CD4-positive, alpha-beta memory T cell (primary cell): ENCODE measurements at places on chromosomes 12 and 14.

- DNase-seq = no peak
These were observed 2.4 kb upstream of the CSRNP2 start for GRCh38 chr12:51085757-51086156.

GRCh38 chr12:85659754-85660530 lies 176.3 kb downstream of the RASSF9 start:
- DNase-seq = no peak

GRCh38 chr12:109961201-109961600 lies 35.0 kb downstream of the GIT2 start:
- DNase-seq = no peak

DNA sequence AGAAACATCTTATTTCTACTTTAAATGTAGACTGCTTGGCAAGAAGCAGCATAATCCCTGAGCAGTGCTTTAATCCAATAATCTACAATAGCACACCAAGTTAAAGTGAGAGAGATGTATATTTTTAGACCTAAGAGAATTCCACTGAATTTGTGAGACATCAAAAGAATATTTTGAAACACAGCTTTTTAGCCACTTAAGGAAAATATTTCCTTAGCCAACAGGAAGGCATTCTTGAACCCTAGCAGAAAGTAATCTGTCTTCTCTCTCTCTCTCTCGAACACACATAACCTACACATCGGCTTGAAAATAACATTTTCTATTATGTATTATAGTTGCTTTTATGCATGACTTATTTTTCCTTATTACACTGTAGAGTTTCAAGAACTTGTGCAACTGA lies 34.0 kb downstream of the KITLG start:
- no peak for DNase-seq

GRCh38 chr14:78484028-78484427 lies 313.9 kb downstream of the NRXN3 start:
- DNase-seq = no peak

DNA sequence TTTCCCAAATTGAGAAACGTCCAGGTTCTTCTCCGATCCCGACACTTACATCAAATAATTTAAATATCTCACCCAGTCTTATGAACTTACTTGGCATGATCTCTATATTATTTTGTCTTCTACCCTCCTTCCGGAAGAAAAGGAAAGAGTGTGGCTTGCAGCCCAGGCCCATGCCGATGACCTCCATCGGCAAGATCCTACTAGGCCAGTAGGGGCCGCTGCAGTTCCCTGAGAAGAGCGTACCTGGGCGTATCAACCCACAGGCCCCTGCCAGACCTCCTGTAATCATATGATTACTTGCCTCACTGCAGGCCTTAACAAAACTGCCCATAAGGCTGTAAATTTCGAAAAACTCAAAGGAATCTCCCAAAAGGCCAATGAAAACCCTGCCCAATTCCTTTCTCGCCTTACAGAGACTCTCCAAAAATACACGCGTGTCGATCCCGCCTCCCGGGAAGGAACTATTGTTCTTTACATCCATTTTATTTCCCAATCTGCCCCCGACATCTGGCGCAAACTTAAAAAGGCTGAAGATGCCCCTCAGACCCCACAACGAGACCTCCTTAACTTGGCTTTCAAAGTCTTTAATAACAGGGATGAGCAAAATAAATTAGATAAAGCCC lies 69.6 kb downstream of the MOK start:
- peak; percentile 62 for DNase-seq

DNA sequence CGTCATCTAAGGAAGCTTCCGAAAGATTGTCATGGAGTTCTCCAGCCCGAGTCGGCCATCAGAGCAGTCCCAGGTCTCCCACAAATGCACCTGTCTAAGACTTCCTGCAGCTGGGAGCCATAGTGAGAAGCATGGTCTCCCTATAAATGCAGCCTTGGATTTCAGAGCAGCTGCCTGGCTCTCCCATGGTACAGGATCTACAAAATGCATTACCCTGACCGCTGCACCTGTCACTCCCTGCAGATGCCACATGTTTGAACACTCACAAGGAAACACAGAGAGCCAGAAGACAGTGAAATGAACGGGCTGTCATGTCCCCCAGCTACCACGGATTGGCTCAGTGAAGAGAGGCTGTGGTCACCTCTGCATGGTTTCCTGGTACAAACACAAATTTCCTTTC lies 702.7 kb downstream of the MED13L start:
- no peak for DNase-seq

GRCh38 chr12:12474931-12475795 lies 87.5 kb downstream of the DUSP16 start:
- peak; percentile 76 for DNase-seq

DNA sequence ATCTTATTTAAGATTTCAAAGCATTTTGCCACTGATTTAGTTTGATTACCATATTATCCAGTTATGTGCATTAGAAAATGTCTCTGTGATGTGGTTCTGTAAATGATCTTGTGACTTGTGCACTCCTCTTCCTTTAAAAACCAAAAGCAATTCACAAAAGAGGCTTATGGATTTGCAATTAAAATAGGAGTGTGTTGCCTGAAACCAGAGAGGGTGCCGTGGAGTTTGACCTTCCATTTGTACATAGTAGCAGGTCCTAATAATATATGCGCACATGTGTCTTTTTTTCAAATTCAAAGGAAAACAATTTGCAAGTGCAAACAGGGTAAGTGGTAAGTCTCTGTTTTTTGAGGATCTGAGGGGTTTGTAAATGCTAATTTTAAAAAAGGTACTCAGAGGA lies 470.9 kb downstream of the VRK1 start:
- no peak for DNase-seq

DNA sequence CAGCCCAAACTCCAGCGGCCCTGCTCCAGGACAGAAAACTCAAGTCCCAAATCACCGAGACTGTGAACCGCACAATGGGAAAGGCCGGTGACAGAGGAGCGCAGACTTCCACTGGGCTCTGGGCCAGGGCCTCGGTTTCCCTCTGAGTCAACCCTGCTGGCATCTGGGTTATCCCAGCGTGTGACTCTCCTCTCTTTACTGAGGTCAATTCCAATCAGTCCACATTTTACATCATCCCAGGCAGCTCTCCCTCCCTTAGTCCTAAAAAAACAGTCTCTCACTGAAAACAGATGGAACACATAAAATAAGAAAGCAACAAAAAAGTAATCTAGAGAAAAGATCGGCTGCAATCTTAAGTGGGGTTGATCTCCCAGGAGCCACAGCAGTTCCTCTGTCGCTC lies 36.9 kb downstream of the ITPK1 start:
- no peak for DNase-seq

DNA sequence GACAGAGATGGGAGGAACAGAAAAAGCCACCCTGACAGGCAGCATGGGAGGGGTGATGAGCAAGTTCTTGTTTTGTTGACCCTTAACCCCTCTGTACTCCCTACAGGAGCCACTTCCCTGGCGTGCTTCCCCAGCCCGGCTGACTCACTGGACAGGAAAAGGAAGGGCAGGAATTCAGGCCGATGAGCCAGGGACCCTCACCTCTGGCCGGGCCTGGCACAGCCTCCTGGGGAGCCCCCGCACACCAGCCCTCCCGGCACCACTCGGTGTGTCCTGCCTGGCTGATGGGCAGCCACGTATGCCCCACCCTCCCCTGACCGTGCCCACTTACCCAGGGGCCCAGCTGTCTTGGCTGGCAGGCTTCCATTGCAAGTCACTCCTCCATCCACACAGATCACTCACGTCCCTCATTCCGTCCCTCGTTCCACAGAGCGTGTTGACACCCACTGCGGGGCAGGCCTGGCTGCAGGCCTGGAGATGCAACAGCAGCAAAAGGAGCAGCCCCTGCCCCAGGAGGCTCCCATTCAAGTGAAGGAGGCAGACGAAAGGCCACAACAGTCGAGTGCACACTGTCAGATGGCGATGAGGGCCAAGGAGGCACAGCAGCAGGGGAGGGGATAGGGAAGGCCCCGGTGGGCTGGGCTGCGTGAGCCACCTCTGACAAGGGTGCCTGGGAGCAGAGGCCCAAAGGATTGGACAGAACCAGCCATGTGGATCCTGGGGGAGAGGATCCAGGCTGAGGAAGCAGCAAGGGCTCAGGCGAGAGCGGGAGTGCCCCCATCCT lies 19.7 kb upstream of the CD9 start:
- DNase-seq = no peak

DNA sequence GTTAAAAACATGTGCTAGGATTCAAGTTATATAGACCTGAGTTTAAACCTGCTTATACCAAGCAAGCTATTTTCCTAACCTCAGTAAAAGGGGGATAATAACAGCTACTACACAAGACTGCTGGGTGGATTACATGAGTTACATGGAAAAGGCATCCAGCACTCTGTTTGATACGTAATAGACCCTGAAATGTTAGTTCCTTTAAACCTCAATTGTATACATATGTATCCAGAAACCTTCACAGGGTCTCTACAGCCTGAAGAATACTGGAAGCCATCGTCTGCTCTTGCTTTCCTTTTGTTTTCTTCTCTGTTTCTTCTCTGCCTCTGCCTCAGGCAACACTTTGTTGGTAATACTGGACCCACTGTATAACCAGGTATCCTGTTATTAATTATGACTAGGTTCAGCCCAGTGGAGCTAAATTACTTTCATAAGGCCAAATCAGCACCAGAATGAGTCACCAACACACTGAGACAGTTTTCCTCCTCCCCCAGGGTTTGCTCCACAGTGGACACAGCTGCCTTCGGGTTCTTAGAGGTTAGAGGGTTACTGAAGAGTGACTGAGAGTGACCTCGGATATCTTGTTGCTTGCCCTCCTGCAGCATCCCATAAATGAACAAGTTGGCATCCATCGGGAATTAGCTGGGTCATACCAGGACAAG lies 127.1 kb downstream of the CAPZA3 start:
- DNase-seq = no peak

GRCh38 chr14:48504921-48505320 lies 829.5 kb upstream of the MDGA2 start:
- no peak for DNase-seq

GRCh38 chr14:23513005-23513817 lies 38.4 kb downstream of the ZFHX2 start:
- DNase-seq = no peak

DNA sequence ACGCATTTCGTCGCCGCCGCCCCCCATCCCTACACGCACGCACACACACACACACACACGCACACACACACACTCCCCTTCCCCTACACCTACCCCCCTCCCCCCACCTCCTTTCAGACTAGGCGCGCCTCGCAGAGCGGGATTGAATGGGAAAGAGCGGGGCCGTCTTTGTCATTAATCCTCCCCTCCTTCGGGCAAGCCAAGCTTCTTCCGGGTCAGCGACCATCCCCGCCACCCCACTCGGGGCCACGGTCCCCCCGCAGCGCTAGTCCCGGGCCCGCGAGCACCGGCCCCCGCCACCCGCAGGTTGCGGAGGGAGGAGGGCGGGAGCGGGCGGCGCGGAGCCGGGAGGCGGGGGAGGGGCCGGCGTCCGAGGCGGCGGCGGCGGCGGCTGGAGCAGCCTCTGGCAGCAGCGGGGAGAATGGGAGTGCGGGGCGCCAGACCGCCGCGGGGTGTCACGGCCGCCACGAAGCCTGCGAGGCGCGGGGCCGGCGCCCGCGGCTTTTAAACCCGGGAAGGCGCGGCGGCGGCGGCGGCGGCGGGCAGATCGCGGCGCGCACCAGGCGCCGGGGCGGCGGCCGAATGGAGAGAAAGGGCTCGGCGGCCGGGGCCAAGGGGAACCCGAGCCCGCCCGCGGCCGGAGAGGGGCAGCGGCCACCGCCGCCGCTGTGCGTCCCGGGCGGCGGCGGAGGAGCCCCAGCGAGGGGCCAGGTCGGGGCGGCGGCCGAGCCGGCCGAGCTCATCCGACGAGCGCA lies at the start of gene TTC9:
Gene TTC9 (plus strand): TSS at position 369 of the 755 bp plus-strand sequence. CDS start 214 bp downstream, at position 583.
- peak; percentile 41 for DNase-seq

DNA sequence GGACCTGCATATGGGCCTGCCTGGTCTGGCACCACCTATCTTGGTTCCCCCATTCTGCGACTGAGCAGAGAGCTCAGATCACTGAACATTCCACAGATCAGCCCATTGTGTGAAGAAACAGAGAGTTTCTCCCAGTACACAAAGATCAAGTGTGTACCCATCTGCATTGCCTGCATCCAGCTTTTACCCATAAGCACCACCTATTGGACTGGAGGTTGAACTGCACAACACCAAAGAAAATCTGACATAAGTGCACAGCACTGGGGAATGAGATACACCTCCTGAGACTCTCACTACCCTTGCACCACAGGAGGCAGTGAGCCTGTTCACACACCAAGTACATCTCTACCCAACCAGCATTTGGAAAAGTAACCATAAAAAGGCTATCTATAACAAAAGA lies 362.6 kb upstream of the CLEC14A start:
- no peak for DNase-seq

GRCh38 chr12:130537051-130537450 lies 179.0 kb downstream of the RIMBP2 start:
- no peak for DNase-seq

GRCh38 chr12:23631786-23632377 lies 317.6 kb downstream of the SOX5 start:
- DNase-seq = no peak

GRCh38 chr14:88895116-88895515 lies 70.7 kb downstream of the TTC8 start:
- no peak for DNase-seq

DNA sequence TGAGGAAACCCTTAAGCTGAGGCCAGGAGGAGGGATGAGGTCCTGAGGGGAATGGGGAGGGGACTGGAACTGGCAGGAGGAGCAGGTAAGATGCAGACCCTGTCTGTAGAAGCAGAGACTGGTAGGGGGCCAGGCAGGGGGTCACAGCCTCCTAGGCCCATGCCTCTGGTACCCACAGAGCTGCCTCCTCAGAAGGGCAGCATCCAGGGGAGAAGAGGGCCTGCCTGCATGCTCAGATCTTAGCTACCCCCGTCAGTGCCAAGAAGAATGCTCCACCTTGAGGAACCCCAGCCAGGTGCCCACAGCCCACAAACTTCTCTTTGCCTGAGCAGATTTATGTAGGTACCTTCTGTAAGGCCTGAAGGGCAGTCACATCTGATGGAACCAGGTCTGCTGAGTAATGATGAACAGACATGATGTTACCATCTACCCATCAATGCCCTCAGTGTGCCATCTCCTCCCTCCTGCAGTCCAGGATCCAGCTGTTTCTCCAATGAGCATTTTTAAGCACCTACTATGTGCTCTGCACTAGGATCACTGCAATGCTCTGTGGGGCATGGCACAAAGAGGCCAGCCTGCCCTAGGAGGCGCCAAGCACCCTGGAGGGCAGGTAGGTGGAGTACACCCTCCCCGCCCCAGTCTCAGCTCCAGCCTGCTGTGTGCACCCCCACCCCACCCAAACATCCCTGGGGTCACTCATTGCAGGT lies 24.8 kb upstream of the ZFP36L1 start:
- DNase-seq = no peak

GRCh38 chr12:110582276-110583136 lies 612 bp downstream of the PPTC7 start:
- peak; percentile 80 for DNase-seq

DNA sequence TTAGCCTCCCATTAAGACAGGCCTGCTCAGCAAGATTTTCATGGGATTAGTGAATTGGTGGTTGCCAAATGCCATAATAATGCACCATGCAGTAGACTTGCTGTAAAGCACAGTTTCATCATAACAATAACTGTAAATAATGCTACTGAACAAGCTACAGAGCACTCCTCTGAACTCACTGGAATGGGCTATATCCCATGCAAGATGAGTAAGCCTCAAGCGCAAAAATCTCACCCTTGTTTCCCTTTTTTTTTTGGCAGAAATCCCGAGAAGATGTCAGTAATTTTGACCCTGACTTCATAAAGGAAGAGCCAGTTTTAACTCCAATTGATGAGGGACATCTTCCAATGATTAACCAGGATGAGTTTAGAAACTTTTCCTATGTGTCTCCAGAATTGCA lies 145.9 kb upstream of the HIF1A start:
- no peak for DNase-seq
